ENCODE measurements at places on chromosomes 16 and 17.

DNA sequence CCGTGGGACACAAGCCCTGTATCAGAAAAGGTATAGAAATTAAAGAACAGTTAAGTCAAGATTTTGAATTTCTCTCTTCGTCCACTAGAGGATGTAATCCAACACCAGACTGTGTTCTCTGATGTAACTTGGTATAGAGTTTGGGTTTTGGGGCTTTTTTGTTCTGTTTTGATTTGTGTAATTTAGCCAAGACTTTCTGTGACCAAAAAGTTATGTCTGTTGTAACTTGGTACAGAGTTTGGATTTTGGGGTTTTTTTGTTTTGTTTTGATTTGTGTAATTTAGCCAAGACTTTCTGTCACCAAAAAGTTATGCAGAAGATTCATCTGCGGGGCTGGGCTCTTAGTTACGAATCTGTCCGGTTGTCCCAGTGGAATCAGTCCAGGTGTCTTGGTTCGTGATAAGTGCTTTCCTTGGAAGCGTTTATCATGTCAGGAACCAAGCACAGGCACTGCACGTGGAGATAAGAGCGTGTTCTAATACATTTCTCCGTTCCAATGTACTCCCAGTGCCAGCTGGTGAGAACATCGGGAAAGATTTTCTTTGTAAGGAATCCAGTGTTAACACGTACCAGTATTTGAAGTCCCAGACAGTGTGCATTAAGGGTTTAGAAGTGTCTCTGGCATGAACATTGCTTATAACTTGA lies 44.1 kb upstream of the SEC14L1 start:
- DNase-seq = peak; percentile 59

DNA sequence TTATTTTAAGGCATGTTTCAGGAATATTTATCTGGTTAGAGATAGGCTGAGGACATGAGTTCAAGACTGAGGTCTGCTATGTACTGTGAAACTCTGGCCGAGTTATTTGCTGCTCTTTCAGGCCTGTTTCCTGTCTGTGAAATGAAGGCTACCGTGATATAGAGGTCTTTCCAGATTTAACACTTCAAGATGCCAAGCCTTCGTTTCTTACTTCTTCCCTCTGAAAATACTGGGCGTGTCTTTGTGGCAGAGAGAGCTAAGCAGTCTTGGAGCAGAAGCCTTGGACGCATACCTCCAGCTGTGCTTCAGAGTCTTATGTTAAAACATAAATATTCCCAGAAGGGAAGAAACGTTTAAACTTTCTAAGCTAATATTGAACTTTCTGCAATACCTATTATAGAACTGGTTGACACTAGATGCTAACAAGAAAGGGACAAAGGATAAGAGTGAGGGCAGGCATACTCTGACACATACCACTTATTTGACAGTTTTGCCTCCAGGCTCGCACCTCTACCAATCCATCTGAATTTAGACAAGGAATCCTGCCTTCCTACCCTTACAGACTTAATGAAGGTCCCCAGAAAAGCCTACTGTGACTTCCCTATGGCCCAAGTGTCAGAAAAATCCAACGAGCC lies 17.5 kb downstream of the WIPI1 start:
- no peak for DNase-seq

DNA sequence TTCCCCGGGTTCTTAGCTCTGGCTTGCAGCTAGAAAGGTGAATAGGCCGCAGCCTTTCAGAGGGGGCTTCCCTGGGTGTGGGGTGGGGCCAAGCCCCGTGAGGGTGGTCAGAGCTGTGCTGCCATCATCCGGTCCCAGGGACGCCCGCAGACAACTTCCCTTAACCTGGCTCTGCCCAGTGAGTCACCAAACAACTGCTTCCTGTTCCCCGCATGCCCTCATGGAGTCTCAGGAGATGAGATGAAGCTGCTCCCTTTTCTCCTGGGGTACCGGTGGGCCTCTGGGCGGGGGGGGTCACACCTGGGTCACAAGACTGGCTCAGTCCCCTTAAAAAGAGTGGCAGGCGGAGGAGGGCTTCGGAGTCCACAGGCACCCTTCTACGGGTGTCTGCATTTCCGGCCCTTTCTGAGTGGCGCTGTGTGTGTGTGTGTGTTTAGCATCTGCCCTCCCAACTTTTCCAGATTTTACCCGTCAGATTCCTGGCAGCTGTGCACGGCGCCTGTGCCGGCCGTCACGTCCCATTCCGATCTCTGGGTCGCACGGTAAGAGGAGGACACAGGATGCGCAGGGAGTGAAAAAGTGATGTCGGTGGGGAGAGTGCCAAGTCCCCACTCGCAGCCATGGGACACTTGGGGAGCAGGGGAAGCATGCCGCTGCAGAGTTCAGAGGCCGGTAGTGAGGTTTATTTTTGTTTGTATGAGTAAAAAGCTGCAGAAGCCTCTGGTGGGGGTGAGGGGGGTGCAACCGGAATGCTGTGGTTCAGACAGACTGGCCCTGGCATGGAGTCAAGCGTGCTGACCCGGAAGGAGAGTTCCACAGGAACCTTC lies 16.8 kb downstream of the HIC1 start:
- peak; percentile 96 for DNase-seq

- DNase-seq = peak; percentile 58
Measured at GRCh38 chr17:38322156-38322779, 21.5 kb downstream of the GPR179 start.

DNA sequence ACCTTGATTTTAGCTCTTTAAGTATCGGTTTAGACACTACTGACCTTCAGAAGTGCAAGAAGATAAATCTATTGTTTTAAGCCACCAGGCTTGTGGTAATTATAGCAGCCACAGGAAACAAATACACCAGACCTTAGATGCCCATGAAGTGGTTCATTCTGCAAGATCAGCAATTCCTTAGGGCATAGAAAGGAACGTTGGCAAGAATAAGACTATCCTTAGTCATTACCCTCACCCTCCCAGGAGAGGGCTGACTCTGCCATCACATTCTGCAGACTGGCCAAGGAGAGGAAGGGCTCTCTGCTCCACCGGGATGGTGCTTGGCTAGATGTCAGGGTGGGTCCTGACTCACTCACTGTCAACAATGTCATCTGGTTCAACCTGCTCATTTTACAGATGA lies 14.1 kb upstream of the NDEL1 start:
- no peak for DNase-seq

- peak; percentile 16 for DNase-seq
Measured at GRCh38 chr17:77959126-77959925, 823 bp downstream of the TNRC6C start.

GRCh38 chr16:69741519-69741918 lies 13.2 kb downstream of the NOB1 start:
- DNase-seq = peak; percentile 48

DNA sequence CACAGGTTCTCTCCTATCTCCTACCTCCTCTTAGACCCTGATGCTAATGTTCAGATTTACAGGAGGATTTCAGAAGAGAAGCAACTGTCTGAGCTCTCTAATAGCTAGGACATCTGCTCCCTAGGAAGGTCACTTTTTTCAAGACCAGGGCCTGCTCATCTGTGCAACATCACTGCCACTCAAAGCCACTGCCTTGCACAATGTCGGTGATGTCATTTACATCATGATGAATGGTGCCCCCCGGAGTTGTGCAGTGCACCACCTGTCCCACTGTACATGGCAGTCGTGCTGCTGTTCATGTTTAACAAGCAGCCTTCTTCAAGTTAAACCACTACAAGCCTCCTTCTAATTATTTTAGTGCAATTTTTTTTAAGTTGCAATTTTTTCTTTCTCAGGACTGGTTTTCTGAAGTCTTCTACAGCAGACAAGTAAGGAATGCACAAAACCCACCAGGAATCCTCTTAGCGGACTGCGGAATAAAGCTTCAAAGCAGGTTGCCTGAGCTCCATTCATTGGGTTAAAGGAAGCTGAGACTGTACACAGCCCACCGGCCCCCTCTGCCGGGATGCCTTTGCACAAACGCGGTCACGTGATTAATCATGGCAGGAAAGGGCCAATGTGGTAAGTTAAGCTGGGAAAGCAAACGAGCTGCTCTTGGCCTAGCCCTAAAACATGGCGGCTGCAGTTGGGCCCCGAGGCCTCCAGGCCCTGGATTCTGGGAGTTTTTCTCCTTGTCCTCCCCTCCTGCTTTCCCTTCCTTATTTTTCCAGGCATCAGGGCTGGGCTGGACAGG lies 74.1 kb downstream of the MYH11 start:
- DNase-seq = no peak

- no peak for DNase-seq
Measured at GRCh38 chr17:40558300-40558889, 6.9 kb downstream of the CCR7 start.

DNA sequence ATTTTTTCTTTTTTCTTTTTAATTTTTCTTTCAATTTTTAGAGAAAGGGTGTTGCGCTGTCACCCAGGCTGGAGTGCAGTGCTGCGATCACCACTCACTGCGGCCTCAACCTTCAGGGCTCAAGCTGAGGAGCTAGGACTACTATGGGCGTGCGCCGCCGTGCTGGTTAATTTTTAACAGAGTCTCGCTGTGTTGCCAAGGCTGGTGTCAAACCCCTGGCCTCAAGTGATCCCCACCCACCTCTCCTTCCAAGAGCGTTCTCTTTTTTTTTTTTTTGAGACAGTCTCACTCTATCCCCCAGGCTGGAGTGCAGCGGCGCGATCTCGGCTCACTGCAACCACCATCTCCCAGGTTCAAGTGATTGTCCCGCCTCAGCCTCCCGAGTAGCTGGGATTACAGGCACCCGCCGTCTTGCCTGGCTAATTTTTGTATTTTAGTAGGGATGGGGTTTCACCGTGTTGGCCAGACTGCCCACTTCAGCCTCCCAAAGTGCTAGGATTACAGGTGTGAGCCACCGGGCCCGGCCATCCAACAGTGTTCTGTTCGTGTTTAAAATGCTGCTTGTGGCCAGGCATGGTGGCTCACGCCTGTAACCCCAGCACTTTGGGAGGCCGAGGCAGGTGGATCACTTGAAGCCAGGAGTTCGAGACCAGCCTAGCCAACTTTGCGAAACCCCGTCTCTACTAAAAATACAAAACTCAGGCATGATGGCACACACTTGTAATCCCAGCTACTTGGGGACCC lies 14.5 kb upstream of the RPL13 start:
- no peak for DNase-seq

GRCh38 chr17:80268427-80268826 lies 7.8 kb downstream of the RNF213 start:
- DNase-seq = no peak

GRCh38 chr17:44467108-44467507 lies 36.1 kb downstream of the GPATCH8 start:
- DNase-seq = no peak

DNA sequence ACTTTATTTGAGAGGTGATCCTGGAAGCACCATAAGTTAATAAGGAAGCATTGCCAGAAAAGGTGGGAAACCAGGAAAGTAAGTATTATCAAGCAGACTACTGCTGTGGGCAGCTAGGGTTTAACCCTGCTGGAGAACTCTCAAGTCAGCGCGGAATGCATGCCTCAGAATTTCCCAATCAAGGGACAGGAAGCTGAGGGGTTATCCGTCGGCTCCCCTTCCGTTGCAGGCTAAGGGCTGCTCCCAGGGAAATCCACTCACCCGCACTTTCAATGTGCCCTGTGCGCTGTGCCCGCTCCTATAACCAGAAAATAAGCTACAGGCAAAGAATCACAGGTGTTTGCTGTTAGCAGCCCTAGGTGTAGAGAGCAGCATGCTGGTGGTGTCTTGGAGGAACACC lies 138.5 kb upstream of the CACNG3 start:
- no peak for DNase-seq

DNA sequence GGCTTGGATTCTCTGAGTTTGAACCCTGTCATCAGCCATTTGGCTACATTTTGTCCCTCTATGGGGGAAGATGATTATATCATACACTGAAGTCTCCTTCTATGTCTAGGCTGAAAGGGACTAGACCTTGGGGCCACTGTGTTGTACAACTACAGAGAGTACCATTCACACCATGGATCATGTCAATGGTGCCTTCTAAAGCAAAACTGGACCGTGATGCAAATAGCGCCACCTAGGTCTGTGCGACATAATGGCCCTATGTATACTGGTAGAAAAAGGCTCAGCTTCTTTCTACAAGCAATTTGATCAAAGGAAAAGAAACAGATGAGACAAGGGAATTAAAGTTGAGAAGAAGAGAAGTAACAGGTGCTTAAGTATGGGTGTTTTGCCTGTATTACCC lies 100.7 kb downstream of the LYRM1 start:
- DNase-seq = peak; percentile 40

DNA sequence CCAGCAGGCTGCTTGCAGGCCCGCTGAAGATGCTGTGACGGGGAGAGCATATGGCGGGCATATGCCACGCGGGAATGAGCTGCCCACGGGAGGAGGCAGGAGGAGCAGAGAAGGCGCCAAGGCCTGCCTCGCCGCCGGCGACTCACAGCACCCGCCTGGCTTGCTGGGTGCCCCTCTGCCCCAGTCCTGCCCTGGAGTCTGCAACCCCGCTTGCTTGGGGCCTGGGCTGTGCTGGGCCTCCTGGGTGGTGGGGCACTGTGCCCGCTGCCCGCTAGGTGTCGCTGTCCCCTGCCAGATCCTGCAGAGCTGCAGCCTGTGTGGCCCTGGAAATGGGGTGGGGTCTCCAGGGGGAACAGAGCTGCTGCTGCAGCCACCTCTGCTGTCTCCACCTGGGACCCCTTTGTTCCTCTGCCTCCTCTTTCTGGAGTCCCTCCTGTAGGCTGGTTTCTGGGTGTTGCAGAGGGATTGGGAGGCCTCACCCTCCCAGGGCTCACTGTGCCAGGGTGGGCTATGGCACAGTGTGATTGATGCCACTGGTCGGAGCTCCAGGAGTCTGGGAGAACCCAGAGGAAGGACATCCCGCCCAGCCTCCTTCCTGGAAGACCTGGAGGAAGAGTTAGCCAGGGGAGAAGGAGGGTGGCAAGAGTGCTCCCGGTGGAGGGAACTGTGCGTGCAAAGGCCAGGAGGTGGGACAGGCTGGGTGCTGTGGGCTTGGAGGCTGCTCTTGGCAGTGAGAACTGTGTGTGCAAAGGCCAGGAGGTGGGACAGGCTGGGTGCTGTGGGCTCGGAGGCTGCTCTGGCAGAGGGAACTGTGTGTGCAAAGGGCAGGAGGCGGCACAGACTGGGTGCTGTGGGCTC lies 141.0 kb upstream of the CIBAR2 start:
- DNase-seq = peak; percentile 40

- DNase-seq = peak; percentile 50
Measured at GRCh38 chr16:80997139-80997798, 9.4 kb downstream of the CMC2 start.

GRCh38 chr17:10229181-10229580 lies 30.8 kb upstream of the GAS7 start:
- DNase-seq = no peak

- DNase-seq = no peak
Measured at GRCh38 chr17:11292491-11292890, 51.5 kb downstream of the SHISA6 start.

DNA sequence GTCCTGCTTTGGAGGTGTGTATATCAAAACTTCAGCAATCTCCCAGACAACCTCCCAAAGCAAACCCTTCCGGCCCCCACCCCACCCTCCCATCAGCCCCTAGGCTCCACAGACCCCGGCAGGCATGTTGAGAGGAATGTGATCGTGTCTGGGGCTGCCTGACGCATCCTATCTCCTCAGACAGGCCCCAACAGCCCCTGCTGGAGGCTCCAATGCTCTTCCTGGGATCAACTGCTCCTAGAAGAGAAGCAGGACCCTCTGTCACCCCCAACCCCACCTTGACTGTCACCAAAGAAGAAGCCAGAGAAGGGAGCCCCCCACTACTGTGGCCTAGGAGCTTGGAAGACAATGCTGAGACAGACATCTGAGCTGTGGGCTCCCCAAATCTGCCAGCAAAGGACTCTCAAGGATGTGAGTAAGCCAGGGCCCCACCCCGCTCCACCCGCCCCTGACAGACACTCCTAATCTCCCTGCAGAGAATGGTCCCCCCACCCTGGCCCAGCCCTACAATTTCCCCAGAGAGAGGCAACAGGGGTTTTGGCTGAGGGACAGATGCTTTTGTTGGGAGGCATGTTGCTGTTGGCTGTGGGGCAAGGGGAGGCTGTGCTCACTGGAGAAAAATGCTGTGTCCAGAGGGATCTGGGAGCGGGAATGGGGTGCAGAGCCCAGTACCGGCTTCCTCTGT lies 1.6 kb upstream of the KRT14 start:
- peak; percentile 9 for DNase-seq

All from EH (cell line).